ENCODE measurements at places on chromosomes 4 and X. TPM values are rescaled to one million over a fixed set of nuclear protein-coding genes. Genes with fewer than 3 reads are reported as not detected.

DNA sequence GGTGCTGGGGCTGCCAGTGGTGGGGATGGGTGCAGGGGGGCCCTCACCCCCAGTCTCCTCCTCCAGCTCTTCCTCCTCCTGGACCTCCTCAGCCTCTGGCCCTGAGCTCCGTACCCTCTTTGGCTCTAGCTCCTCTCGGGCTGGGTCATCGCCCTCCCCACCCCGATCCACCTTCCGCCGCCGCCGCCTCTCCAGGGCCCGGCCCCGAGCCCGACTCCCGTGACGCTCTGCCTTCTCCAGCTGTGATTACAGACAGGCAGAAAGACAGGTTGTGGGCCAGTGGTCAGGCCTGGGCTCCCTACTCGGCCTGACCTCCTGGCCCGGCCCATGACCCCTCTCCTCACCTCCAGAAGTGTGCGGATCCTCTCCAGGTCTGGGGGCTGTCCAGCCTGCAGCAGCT lies 31.9 kb downstream of the KDM5C start:
- no peak for DNase-seq

ZAR1 gene
- 0.78 TPM for total RNA-seq

DCAF12L1 gene
- 5.3 TPM for total RNA-seq

- DNase-seq, result no peak
Measured at GRCh38 chrX:130049821-130050220, 60.5 kb downstream of the ELF4 start.

DNA sequence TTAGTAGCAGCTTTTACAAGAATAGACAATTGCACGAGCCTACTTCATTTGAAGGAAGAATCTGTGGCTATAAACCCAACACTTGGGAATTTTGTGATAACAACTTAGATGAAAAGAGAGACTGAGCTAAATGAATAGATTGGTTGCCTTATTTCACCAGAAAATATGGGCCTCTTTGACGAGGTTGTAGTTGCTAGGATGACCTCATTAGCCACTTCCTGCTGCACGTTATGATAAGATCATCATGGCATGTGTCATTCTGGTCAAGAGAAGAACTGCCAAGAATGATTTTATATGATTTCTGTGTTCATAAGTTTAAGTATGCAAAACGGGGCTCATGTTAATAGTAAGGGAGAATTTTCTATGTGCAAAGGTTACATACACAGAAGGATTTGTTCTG lies 321.9 kb upstream of the GIMD1 start:
- DNase-seq, result no peak

SPANXD gene
- not detected for total RNA-seq

DNA sequence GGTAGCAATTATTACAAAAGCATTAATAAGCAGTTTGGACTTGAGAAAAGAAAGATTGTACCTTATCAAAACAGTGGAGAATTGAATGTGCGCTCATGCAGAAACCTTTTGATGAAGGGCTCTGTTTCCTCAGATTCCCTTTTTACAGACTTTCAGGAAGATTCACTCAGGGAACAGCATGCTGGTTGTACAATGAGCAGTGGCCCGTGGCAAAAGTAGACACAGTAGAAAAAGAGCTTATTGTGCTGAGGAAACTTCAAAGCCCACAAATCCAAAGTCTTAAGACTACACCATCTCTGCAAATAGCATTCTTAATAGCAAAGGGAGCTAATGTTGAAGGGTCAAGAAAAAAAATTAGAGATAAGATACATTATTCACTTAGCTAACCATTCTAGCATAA lies 858.9 kb downstream of the PDHA2 start:
- DNase-seq, result no peak

- DNase-seq, result no peak
Measured at GRCh38 chrX:20530406-20530921, 263.8 kb upstream of the RPS6KA3 start.

COL25A1 gene
- 4.5 TPM for total RNA-seq

RAB39B gene
- total RNA-seq, result 9.3 TPM

DNA sequence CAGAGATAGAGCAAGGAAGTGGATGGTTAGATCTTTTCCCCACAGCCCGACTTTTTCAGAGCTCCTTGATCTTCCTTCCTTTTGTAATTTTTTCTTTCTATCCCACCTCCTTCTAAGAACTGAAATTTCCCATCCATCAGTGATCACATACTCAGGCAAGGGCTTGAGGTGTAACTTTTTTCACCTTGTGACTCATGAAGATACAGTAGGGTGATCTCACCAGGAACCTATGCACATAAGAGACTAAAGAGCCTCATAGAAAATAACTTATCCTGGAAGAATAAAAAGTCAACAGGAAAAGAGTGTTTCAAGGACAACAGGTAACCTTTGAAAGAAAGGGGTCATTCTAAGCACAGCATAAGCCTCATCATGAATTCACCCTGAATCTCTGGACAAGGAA lies 131.2 kb upstream of the HCCS start:
- no peak for DNase-seq

DNA sequence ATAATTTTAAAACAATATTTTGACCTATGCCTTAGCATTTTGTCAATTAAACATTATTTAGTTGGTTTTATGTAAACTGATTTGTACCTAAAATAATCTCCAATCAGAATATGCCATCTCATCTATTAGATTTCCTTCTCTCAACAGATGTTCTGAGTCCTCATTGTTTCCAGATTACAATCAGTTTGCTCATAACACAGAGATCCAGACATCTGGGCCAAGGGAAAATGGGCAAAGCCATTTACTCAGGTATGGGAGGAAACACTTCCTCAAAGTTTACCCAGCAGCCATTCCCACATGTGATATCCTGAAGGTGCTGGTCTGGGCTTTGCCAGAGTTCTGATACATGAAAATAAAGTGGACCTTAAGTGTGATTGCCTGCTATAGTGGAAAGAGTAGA lies 217.9 kb upstream of the GPC4 start:
- no peak for DNase-seq

OGT gene
- total RNA-seq, result 114 TPM

BST1 gene
- total RNA-seq, result not detected

DNA sequence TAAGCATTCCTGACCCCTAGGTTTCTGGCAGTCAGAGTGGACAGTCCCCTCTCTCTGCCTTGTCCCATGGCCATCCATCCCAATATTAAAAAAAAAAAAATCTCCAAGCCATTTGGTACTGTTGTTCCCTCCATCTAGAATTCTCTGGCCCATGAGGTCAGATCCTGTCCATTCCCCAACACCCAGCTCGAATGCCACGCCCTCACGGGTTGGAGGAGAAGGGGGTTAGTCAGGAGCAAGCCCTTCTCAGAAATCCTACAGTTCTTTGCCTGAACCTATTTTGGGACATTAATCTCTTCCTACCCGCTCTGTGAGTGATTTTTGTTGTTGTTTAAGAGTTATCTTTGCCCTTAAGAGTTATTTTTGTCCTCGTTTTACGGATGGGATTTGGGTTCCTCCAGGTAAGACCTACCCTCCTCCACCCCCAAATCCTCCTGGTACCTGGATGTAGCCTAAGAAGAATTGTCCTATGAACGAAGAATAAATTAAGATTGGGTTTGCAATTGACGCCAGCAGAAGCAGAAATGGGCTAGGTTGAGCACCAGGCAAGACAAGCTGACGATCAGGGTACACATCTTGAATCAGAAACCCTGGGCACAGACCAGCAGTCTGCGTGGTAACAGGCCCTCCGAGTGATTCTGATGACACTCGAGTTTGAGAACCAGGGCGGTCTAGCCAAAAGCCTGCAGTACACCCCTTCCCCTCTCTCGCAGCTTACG lies 977 bp downstream of the RNF175 start:
- DNase-seq, result no peak

GRCh38 chr4:138677748-138678147 lies 337.8 kb upstream of the NOCT start:
- no peak for DNase-seq

GNPDA2 gene
- 4.8 TPM for total RNA-seq

F8A1 gene
- 26.8 TPM for total RNA-seq

DNA sequence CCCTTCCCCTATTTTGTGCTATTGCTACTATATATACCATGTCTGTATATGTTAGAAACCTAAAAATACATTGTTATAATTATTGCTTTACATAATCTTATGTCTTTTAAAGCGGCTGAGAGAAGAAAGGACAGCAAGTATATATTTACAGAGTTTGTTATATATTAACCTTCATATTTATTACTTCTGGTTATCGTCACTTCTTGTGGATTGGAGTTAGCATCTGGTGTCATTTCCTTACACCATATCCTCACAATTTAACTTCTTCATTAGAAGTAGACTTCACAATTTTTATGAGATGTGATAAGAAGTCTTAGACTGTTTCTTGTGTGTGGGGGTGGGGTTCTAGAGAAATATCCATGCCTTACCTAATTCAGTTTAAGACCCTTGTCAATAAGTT lies 123.1 kb downstream of the ATXN3L start:
- no peak for DNase-seq

GRPR gene
- total RNA-seq, result 18.5 TPM

RIBC1 gene
- 0.97 TPM for total RNA-seq

SRPX gene
- 10.4 TPM for total RNA-seq

CABS1 gene
- not detected for total RNA-seq

ZNF185 gene
- total RNA-seq, result 15.4 TPM

- DNase-seq, result no peak
Measured at GRCh38 chr4:115841871-115842270, 728.5 kb upstream of the NDST4 start.

DNA sequence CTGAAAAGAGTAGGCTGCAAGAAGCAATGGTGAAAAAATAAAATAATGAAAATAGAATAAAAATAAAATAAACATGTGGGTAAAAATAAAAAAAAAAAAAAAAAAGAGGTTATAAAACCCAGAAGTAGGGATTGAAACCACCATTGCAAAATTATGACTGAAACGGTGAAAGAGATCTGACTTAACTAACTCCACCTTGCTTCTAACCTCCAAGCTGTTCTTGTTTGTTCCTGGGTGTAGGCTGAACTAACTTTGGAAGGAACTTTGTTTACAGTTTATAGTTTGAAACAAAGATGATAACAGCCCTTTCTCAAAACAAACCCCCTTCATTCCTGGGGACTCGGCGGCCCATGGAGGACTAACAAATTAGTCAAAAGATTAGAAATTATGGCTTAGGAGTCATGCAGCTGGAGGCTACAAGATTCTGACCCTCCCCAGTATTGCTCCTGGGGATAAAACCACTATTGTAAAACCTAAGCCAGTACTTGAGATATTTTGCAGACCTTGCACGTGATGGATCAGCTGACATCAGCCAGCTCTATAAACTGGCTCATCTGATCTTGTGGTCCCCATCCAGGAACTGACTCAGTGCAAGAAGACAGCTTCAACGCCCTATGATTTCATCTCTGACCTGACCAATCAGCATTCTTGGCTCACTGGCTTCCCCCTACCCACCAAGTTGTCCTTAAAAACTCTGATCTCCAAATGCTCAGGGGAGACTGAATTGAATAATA lies 30.4 kb downstream of the DDX60L start:
- DNase-seq, result no peak

TSPAN6 gene
- total RNA-seq, result 58.1 TPM

TCEAL6 gene
- not detected for total RNA-seq
